ENCODE measurements at places on chromosomes 2 and 18.

DNA sequence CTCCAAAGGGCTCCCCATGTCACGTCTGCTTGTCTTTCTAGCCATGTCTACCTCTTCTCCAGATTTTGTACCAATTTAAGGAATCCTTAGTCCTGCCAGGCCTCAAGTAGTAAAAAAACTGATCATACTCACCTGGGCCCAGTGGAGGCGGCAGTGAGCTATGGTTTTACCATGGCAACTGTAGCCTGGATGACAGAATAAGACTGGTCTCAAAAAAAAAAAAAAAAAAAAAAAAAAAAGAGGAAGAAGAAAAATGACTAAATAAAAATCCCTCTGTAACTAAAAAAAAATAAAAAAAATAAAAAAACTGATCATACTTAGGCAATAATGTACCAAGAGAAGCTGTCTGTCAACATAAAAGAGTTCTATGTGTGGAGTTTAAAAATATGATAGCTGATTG is 221.6 kb downstream of the NR4A2 start:
- H3K36me3 ChIP-seq = no peaks in the 10 kb centered on the region
- no peak for DNase-seq
- no peak overlapping the region for H3K4me3 ChIP-seq
- H3K27me3 ChIP-seq = no peaks in the 10 kb centered on the region
- H3K4me1 ChIP-seq = no peaks in the 10 kb centered on the region

- no peak overlapping the region for H3K27ac ChIP-seq
- H3K4me3 ChIP-seq = no peak overlapping the region
- H3K36me3 ChIP-seq = no peaks in the 10 kb centered on the region
- no peaks in the 10 kb centered on the region for H3K27me3 ChIP-seq
These were observed 79.6 kb downstream of the MSTN start for GRCh38 chr2:189982780-189983394.

- no peak for DNase-seq
- peak overlapping the region; percentile 14 for H3K27ac ChIP-seq
- H3K4me1 ChIP-seq = peaks cover 8% of the 10 kb centered on the region
- H3K27me3 ChIP-seq = no peaks in the 10 kb centered on the region
- H3K36me3 ChIP-seq = no peaks in the 10 kb centered on the region
These were observed 1.0 kb downstream of the NAB1 start for GRCh38 chr2:190649798-190650390.

- no peaks in the 10 kb centered on the region for H3K27me3 ChIP-seq
- no peak overlapping the region for H3K4me3 ChIP-seq
- DNase-seq = no peak
These were observed 21.4 kb upstream of the DRC1 start for GRCh38 chr2:26380281-26380680.

DNA sequence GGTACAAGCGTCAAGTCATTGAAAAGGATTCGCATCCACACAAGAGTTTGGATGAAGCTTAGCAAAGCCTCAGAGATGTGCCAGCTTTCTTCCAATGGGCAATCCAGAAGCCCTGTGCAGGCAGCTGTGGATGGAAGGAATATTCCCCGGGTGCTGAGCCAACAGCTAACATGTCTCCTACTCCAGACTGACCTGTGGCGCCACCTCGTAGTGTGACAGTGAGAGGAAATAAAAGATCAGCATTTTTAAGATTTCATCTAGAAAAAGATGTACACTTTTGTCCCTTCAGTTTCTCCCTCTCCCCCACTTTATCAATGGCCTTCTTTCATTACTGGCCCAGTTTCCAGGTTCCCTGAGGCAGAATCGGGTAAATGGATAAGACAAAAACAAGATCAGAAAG is 48.9 kb upstream of the SPATS2L start:
- H3K4me1 ChIP-seq = no peaks in the 10 kb centered on the region
- H3K27me3 ChIP-seq = no peaks in the 10 kb centered on the region
- no peak overlapping the region for H3K4me3 ChIP-seq
- H3K36me3 ChIP-seq = no peaks in the 10 kb centered on the region

DNA sequence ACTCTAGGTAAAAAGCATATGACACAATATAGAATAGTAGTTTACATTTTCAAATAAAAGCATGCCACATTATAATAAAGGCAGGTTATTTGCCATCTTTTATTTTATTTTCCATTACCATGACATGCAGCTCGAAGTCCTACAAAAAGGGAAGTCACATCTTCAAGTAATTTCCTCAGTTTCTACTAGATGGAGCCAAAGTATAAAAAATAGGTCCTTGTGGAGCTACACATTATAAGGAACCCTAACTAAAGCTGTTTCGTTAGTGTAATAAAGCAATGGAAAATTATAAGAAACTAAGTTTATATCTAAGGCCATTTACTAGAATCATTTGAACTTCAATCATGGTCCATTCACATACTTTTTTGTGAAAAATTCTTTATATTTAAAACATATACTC is 674.5 kb downstream of the KCNJ3 start:
- peaks cover 6% of the 10 kb centered on the region for H3K27me3 ChIP-seq
- no peak for DNase-seq
- no peak overlapping the region for H3K27ac ChIP-seq
- no peaks in the 10 kb centered on the region for H3K4me1 ChIP-seq
- H3K4me3 ChIP-seq = no peak overlapping the region

DNA sequence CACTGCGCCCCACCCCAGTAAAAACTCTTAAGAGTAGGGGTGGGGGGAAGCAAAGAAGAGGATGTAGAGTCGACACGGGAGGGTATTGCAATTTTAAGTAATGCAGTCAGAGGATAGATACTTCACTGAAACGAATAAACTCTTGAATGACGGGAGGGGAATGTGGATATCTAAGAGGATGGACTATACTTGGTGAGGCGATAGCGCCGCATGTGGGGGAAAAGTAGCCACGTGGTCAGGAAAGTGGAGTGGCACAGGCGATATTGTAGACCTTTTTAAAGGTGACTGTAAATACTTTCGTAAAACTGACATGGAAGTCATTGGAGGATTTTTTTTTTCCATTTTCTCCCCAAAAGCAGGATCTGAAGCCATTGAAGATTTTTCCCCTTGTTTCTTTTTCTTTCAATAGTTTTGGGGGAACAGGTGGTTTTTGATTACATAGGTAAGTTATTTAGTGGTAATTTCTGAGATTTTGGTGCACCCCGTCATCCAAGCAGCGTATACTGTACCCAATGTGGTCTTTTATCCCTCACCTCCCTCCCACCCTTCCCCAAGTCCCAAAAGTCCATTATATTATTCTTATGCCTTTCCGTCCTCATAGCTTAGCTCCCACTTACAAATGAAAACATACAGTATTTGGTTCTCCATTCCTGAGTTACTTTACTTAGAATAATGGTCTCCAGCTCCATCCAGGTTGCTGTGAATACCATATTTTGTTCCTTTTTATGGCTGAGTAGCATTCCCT is 13.8 kb downstream of the CLK1 start:
- H3K27ac ChIP-seq = no peak overlapping the region
- no peak overlapping the region for H3K4me3 ChIP-seq
- no peaks in the 10 kb centered on the region for H3K27me3 ChIP-seq
- H3K36me3 ChIP-seq = peaks cover 51% of the 10 kb centered on the region

DNA sequence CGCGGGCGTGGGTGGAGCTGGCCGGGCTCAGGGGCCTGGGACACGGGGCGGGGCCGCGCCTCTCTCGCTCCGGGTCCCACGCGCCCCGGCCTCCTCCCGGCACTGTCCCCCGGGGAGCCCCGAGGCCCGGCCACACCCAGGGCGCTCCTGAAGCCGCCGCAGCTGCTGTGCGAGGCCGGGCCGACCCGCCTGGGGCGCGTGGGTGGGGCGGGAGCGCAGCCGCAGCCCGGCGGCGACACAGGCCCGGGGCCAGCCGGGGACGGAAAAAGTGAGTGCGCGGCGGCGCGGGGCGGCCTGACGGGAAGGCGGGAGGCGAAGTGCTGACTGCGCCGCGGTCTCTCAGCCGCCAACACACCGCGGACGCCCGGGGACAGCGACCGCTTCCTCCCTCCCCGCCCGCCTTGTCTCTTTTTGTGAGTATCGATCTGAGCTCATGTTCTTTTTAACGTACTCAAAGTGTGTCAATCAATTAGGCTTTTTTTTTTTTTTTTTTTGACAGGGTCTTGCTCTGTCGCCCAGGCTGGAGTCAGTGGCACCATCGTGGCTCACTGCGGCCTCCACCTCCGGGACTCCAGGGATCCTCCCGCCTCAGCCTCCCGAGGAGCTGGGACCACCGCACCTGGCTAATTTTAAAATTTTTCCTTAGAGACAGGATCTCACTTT is 14.5 kb downstream of the PDCD1 start:
- no peak overlapping the region for H3K27ac ChIP-seq
- no peaks in the 10 kb centered on the region for H3K27me3 ChIP-seq
- H3K36me3 ChIP-seq = no peaks in the 10 kb centered on the region
- DNase-seq = peak; percentile 61
- H3K4me3 ChIP-seq = no peak overlapping the region
- peaks cover 7% of the 10 kb centered on the region for H3K4me1 ChIP-seq

DNA sequence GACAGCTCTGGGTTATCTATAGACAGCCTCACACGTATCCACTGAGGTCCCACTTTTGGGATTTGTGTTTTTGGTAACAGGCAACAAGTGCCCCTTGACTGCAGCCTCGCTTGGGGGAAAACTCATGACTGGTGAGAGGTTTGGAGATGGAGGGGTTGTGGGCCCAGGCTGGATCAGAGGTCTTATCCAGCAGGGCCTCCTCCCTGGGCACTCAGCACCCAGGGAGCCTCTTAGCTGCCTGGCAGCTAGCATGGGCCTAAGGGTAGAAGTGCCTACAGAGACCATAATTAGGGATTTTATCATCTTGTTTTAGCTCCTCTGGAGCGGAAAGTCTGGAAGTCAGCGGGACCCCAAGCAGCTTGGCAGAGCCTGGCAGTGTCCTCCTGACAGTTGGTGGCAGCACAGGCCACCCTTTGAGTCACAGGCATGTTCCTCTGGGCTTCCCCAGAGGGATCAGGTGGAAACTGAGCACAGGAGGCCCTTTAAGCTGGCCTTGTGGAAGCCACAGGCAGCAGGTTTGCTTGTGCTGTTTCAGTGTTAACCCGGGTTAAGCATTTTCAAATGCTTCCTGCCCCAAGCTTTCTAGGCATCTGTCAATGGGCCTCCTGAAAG is 143.1 kb downstream of the KCTD1 start:
- no peaks in the 10 kb centered on the region for H3K27me3 ChIP-seq
- no peak overlapping the region for H3K27ac ChIP-seq
- H3K4me3 ChIP-seq = no peak overlapping the region
- no peaks in the 10 kb centered on the region for H3K4me1 ChIP-seq
- peak; percentile 66 for DNase-seq

GRCh38 chr2:126059379-126059778 is 596.6 kb upstream of the GYPC start:
- no peak overlapping the region for H3K27ac ChIP-seq
- no peak overlapping the region for H3K4me3 ChIP-seq
- DNase-seq = no peak
- no peaks in the 10 kb centered on the region for H3K36me3 ChIP-seq
- no peaks in the 10 kb centered on the region for H3K27me3 ChIP-seq

DNA sequence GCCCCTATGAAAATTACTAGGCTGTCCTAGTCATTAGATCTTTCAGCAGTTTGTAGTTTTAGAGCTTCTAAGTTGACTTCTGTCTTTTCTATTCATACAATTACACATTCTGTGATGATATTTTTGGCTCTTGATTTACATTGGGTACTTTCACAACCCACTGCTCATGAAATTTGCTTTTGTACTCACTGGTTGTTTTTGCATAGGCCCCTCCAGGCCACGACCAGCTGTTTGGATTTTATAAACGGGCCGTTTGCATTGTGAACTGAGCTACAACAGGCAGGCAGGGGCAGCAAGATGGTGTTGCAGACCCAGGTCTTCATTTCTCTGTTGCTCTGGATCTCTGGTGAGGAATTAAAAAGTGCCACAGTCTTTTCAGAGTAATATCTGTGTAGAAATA is 193.8 kb downstream of the RPIA start:
- no peaks in the 10 kb centered on the region for H3K4me1 ChIP-seq
- no peak for DNase-seq
- H3K27me3 ChIP-seq = no peaks in the 10 kb centered on the region
- H3K27ac ChIP-seq = no peak overlapping the region

DNA sequence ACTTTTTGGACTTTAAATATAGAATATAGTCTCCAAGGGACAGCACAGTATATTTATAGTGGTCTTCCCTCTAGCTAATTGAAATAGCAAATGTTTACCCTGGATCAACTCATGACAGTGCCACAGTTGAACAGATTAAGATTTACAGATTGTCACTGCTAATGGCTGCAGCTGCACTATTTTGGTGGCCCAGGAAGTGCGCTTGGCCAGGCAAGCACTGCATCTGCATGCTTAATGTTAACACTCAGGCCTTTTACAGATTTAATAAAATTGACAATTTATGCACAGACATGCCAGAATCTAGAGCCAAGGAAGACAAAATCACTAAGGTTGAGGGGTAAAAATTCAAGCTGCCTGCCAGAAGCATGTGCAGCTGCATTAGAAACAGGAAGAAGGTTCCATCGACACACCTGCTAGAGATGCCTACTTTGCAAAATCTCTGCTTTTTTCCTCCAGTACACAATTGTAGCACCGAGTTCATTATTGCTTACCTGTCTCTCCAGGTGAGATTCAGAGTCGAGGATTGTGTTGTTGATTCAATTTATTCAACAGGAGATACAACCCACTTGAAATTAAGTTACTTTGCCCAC is 1042.3 kb upstream of the NRXN1 start:
- no peaks in the 10 kb centered on the region for H3K36me3 ChIP-seq
- no peak overlapping the region for H3K4me3 ChIP-seq
- no peak overlapping the region for H3K27ac ChIP-seq
- no peak for DNase-seq
- H3K4me1 ChIP-seq = no peaks in the 10 kb centered on the region
- no peaks in the 10 kb centered on the region for H3K27me3 ChIP-seq

DNA sequence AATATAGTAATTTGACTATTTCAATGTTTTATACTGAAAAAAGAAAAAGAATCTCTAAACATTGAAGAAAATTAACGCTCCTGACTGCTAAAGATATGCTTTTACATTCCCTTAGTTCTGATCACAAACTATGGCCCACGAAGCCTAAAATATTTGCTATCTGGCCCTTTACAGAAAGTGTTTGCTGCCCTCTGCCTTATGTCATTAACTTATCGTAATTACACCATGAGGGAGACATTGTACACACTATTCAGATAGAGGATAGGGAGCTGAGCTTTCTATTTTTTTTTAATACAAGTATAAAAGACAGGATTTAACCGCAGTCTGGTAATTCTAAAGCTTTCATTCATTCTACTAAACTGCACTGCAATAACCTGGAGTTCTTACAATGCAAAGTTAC is 393.1 kb upstream of the DCC start:
- no peak overlapping the region for H3K4me3 ChIP-seq
- H3K27ac ChIP-seq = no peak overlapping the region
- no peaks in the 10 kb centered on the region for H3K4me1 ChIP-seq
- no peaks in the 10 kb centered on the region for H3K27me3 ChIP-seq
- no peaks in the 10 kb centered on the region for H3K36me3 ChIP-seq

- H3K27me3 ChIP-seq = no peaks in the 10 kb centered on the region
- DNase-seq = no peak
- peaks cover 13% of the 10 kb centered on the region for H3K4me1 ChIP-seq
- no peaks in the 10 kb centered on the region for H3K36me3 ChIP-seq
These were observed 78.7 kb downstream of the GRB14 start for GRCh38 chr2:164542581-164543021.

DNA sequence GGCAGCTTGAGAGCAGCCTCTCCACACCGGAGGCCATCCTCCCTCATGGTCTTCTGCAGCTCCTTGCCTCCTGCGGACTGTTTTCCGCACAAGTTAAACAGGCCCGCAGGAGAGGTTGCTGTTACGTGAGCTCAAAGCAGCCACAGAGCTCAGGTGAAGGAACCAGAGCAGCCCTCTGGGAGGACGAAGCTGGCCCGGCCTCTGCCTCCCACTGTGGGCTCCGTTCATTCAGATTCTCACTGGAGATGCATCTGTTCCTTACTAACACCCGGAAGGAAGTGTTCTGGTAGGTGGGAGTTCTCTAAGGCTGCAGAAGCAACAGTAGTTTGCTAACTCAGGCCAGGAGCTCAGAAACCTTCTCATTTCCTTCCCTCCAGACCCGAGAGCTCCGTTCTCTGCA is 10.9 kb downstream of the DIPK1C start:
- DNase-seq = no peak
- peaks cover 3% of the 10 kb centered on the region for H3K27me3 ChIP-seq
- no peak overlapping the region for H3K27ac ChIP-seq
- no peaks in the 10 kb centered on the region for H3K4me1 ChIP-seq
